ENCODE measurements at places on chromosomes 6 and 20. TPM values are rescaled to one million over a fixed set of nuclear protein-coding genes. Genes with fewer than 3 reads are reported as not detected.

Gene MICA
- 5.7 TPM for polyA plus RNA-seq

Gene CTAGE9
- polyA plus RNA-seq, result not detected

Gene PPP1R3D
- polyA plus RNA-seq, result 2.0 TPM

Gene SUMO4
- not detected for polyA plus RNA-seq

Gene TFAP2B
- polyA plus RNA-seq, result not detected

Gene IMPG1
- not detected for polyA plus RNA-seq

Gene NKAIN4
- polyA plus RNA-seq, result not detected

Gene NKX2-2
- not detected for polyA plus RNA-seq

Gene DYNLT2
- polyA plus RNA-seq, result 1.4 TPM

Gene PRR18
- polyA plus RNA-seq, result 0.08 TPM

Gene UNC93A
- polyA plus RNA-seq, result not detected

Gene DST
- 58.3 TPM for polyA plus RNA-seq

Gene POU5F1
- 0.52 TPM for polyA plus RNA-seq

Gene TMEM217
- 0.14 TPM for polyA plus RNA-seq

Gene RFX6
- not detected for polyA plus RNA-seq

Gene RHAG
- polyA plus RNA-seq, result not detected

Gene CTSZ
- polyA plus RNA-seq, result 47.3 TPM

DNA sequence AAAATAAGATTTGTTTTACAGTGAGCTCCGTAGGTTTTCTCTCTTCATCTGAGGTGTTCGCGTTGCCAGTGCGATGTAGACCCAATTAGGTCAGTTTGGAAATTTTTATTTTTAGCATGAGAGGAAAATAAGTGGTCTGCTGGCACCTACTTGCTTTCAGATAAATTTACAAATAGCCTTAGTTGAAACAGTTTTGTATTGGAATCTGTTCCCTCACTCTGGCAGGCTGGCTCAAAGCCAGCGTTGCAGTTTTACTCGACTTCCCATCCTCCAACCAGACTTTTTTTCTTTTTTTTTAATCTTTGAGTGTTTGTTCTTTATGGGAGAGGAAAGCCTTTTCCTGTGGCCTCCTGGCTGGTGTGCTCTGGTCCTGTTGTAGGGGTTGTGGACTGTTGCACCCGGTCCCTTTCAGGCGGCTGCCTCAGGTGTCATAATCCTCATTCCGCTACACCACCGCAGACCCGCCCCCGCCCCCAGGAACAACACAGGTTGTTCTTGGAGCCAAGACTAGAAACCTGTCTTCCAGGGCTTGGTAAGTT lies 46.7 kb downstream of the TIAM2 start:
- no peak for DNase-seq

DNA sequence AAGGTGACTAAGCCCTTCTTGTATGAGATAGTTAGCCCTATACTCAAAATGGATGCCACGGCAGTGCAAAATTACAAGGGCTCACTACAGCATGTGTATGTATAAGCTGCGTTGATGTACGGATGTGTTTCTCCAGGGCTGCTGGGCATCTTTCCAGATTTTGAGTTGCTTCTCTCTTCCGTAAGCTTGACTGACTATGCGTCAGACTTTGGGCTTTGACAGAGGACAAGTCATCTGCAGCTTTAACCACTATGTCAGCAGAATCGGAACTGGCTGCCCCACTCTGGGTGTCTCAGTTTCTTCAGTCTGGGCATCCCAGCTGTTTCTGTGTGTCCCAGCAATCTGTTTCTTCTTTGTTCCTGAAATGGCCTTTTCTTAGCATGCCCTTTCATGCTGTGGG lies 241.6 kb downstream of the BTBD3 start:
- no peak for DNase-seq

- DNase-seq, result no peak
These were observed 933.7 kb upstream of the GJE1 start for GRCh38 chr6:141199074-141199473.

GRCh38 chr20:62233684-62234083 lies 4.6 kb upstream of the OSBPL2 start:
- DNase-seq, result no peak

DNA sequence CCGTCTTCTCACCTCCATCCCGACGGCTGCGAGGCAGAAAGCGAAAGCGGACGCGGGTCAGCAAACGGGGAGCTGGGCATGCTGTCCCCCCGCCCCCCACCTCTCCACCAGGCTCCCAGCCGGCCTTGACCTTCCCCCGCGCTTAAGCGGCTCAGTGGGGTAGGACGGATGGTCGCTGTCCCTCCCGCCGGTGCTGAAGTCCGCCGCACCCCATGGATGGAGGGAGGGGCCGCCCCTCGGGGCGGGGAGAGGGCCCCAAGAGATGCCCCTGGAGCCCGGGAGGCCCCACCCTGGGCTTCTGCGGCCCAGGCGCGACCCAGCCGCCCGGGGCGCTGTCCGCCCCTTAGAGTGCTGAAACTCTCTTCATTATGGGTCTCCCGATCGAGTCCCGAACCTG lies at the start of gene KCNB1:
Gene KCNB1 (minus strand): TSS at position 48 of the 397 bp plus-strand sequence. CDS start 188 bp downstream, outside the sequence.
- peak; percentile 73 for DNase-seq

GRCh38 chr6:74161380-74161779 lies 465.4 kb downstream of the CD109 start:
- no peak for DNase-seq

GRCh38 chr20:35271904-35272303 lies 6.0 kb downstream of the MMP24OS start:
- no peak for DNase-seq

- DNase-seq, result no peak
These were observed 49.2 kb downstream of the ANKS1A start for GRCh38 chr6:34938268-34938667.

- no peak for DNase-seq
These were observed 25.5 kb upstream of the FKBP1A start for GRCh38 chr20:1418350-1418749.

- DNase-seq, result no peak
These were observed 152.4 kb upstream of the QKI start for GRCh38 chr6:163262080-163262479.

- DNase-seq, result no peak
These were observed 231.3 kb upstream of the PDE10A start for GRCh38 chr6:165894171-165894825.

- no peak for DNase-seq
These were observed 144.0 kb upstream of the TSHZ2 start for GRCh38 chr20:52828199-52828598.

- peak; percentile 9 for DNase-seq
These were observed 19.4 kb upstream of the KCNB1 start for GRCh38 chr20:49501917-49502316.

- no peak for DNase-seq
These were observed 169.7 kb downstream of the EYA4 start for GRCh38 chr6:133410638-133411435.

DNA sequence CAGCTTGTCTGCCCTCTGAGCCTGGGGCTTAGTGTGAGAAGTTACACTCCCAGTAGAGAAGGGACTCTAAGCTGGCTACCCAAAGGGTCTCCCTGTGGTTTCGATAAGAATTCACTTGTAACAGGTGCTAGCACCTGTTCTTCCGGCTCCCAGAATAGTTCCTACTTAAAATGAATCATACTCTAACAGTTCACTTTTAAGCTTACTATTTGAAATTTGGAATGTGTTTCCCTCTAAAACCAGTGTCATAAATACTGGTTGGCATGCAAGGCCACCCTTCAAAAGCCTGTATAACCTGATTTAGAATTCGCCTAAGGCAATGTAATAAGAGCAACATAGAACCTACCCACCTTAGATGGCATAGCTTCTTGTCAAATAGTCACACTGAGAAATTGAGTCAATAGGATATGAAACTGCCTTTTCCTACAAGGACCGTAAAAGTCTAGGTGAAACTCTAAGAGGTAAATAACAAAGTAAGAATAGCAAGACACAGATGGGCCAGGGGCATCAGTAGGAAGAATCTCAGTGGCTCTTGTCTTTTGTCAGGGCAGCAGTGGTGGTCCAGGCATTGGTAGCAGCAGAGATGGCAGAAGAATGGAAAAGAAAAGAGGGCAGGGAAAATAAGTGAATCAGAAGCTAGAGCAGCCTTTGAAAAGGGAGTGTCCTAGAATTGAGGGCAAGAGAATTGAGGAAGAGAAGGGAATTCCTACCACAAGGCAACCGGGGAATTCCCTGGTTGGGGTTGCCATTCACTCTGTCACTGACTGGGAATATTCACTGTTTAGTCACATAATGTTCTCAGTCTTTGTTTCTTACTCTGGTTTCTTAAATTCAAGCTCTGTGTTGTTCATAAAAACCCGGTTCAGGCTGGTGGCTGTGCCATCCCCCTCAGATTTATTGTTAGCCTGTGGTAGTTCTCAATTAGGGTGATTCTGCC lies 91.5 kb downstream of the HIVEP2 start:
- DNase-seq, result no peak

- DNase-seq, result no peak
These were observed 87.6 kb downstream of the BMP2 start for GRCh38 chr20:6855104-6855503.

- no peak for DNase-seq
These were observed 50.4 kb downstream of the MAP3K7 start for GRCh38 chr6:90536520-90536919.

- DNase-seq, result no peak
These were observed 333.4 kb downstream of the BCKDHB start for GRCh38 chr6:80439721-80440470.

DNA sequence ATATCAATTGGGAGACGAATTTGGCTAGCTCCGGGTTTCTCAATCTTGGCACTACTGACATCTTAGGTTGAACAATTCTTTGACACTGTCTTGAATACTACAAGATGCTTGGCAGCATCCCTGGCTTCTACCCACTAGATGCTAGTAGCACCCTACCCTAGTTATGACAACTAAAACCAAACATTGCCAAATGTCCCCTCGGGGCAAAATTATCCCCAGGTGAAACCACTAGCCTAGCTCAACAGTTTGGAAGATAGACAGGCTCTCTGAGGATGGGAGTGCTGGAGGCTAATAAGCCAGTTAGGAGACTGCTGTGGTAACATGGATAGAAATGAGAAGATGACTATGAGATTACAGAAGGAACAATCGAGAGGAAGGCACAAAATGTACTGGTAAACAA lies 20.9 kb downstream of the CCNC start:
- DNase-seq, result no peak

DNA sequence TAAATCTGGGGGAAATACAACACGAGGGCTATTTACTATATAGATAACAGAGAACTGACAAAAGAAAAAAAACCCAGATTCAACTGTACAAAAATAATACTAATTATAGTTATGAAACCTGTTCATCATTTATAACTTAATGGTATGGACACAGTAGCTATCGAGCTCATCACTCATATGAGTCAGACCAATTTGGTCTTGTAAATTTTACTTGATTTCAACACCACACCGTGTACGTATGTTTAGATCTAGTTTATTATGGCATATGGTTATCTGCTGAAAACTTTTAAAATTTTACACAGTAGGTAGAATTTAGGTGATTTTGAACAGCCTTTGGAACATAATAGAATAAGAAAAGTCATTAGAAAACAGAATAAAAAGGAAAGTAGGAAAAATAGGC lies 5.5 kb downstream of the MYLK4 start:
- no peak for DNase-seq

DNA sequence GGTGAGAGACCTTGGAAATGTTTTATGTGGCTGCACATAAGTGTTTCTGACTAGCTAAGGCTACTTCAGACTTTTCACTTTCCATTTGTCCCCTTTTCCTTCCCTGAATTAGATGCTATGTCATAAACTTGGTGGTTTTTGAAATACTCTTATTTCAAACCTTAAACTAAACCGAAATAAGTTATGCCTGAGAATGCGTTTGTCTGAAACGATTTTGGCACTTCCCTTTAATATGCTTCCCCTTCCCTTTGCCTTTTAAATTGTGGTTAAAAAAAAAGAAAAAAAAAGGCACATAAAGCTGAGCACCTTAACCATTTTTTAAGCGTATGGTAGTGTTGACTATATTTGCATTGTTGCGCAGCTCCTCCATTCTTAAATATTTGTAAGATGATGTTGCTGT lies 14.3 kb downstream of the ZNF451 start:
- no peak for DNase-seq

GRCh38 chr6:138520463-138520862 lies 21.2 kb upstream of the NHSL1 start:
- DNase-seq, result no peak

All from psoas muscle (tissue), 8 donors.